ENCODE measurements at places on chromosomes 2 and 18. TPM values are rescaled to one million over a fixed set of nuclear protein-coding genes. Genes with fewer than 3 reads are reported as not detected.

The TDRD15 gene
- total RNA-seq, result not detected

GRCh38 chr2:73116182-73116960, 3.6 kb upstream of the RAB11FIP5 start:
- DNase-seq, result no peak

GRCh38 chr2:216802516-216803215, 57.2 kb downstream of the TNP1 start:
- DNase-seq, result no peak

- DNase-seq, result peak; percentile 22
Measured at GRCh38 chr18:63342206-63342605, 22.6 kb upstream of the BCL2 start.

DNA sequence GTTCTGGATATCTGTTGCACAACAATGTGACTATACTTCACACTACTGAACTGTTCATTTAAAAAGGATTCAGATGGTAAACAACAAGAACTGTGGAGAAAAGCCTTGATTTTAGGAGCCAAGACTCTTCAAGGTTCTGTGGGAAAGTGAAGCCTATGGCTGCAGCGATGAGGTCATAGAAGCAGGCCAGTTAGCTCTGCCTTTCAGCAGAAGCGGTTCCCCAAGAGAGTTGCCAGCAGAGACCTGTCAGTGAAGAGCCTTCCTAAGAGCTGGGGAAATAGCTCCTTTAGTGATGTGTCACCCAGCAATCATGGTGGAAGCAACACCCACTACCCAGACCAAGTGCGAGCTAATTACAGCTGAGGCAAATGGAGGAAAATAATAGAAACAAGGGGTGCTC, 346.5 kb upstream of the ETAA1 start:
- no peak for DNase-seq

The FAP gene
- not detected for total RNA-seq

- no peak for DNase-seq
Measured at GRCh38 chr2:149148194-149149006, 109.9 kb downstream of the LYPD6B start.

DNA sequence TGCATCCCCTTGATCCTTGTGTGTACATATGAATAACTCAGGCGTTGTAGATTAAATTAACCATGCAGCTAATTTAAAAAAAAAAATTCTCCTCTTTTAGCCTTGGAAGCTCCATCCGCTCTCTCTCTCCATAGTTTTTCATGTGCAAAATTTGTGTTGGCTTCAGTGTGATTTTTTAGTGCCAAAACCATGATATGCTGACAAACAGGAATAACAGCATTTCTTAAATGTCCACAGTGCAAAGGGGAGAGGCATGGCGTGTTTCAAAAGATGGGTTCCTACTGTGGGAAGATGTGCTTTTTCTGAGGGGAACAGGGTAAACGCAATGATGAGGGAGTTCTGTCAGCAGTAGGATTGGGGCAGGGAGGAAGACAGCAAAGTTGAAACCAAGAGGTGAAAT, 247.0 kb downstream of the ICOS start:
- no peak for DNase-seq

The SLC23A3 gene
- 0.84 TPM for total RNA-seq

The VWA3B gene
- not detected for total RNA-seq
